ENCODE measurements at places on chromosomes 2 and 18.

DNA sequence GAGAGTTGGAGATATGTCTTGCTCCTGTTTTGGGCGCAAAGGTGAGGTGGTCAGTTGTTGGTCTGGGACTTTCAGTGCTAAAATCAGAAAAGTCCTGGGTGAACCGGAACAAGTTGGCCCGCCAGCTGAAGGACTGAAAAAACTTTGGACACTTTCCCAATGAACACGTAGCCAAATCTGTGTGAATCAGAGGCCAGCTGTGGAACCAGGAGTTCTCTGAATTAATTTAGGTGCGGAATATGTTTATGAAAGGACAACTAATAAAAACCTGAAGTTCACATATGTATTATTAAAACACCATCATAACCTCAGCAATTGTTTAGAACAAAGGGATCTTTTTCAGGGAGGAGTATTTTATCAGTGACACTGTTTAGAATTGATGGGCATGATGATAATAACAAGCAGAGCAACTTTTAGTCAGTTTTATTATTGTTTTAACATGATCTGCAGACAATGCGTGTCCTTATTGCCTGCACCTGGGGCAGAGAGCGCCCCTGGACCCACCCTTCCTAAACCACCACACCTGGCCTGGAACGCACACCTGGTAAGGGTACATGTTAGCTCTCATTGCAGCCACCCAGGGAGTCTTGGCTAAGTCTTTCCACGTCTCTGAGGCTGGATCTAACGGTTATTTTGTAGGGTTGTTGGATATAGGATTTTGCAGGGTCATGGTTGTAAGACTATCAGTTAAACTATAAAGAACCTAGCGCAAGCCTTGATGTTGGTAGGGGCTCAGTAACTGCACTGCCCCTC, 9.9 kb upstream of the ODC1 start:
- DNase-seq = no peak

- DNase-seq = no peak
Observed at GRCh38 chr2:9648821-9649220, 18.0 kb upstream of the YWHAQ start.

GRCh38 chr18:79385708-79386341, 9.9 kb upstream of the NFATC1 start:
- no peak for DNase-seq

DNA sequence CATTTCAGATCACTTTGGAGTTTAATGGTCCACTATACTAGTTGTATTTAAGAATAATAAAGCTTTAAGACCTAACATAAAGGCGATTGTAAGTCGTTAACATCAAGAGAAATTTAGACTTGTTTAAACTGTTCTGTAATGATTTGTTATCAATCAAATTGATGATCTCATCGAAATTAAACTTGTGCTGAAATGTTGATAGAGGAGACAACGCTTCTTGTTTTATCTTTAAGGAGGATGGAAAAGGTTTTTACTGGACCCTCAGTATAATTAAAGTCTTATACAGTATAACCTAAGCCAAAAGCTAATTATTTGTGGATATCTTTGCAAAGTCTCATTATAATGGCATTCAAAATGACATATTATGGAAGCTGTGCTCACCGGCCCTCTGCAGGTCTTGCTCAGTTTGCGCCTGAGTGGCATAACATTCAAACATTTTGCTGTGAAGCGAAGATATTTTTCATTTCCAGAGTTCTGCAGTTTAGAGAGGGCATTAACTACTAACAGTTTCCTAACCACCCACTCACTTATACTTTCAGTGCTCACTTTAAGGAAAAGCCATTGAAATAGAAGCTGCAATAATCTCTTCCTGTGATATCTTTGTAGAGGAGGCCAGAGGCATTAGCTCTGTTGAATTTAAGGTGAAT, 1.4 kb upstream of the SERTAD2 start:
- no peak for DNase-seq

DNA sequence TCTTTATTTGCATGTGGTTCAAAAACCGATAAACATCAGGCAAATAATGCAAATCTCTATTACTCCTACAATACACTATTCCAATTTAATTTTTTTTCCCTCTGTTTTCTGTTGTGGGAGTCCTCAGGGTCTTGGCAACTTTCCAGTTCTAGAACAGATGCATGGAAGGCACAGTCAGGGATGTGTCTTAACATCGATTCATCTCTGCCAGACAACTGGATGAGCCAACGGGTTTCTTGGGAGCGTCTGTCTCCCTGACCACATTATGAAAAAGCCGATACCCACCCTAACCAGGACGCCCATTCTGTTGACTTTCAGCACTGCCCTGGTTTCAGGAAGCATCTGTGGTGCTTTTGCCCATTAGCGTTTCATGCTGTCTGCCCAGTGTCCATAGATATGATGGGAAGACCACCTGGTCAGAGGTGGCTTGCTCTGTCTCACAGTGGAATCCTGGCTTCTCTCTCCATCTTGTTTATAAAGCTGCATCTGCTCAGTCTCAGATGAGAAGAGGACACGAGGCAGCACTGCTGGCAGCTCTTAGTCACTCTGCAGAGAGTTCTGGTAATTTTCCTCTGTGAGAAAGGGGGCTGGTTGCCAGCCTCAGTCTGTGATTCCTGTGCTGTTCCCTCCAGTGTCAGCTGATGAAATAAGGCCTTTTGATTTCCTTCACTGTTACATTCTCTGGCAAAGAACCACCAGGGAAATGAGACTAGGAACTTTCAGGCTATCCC, 57.9 kb upstream of the KCNE4 start:
- DNase-seq = no peak

DNA sequence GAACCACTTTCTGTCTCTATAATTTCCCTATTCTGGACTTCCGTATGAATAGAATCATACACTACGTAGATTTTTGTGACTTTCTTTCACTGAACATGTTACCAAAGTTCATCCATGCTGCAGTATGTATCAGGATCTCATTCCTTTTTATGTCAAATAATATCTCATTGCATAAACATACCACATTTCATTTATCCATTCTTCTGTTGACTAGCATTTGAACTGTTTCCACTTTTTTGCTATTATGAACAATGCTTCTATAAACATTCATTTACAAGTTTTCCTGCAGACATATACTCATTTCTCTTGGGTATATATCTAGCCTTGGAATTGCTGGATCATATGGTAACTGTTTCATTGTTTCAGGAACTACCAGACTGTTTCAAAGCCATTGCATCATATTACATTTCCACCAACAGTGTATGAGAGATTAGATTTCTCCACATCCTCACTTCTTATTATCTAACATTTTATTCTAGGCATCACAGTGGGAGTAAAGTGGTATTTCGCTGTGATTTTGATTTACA, 186.2 kb downstream of the DYM start:
- DNase-seq = no peak

DNA sequence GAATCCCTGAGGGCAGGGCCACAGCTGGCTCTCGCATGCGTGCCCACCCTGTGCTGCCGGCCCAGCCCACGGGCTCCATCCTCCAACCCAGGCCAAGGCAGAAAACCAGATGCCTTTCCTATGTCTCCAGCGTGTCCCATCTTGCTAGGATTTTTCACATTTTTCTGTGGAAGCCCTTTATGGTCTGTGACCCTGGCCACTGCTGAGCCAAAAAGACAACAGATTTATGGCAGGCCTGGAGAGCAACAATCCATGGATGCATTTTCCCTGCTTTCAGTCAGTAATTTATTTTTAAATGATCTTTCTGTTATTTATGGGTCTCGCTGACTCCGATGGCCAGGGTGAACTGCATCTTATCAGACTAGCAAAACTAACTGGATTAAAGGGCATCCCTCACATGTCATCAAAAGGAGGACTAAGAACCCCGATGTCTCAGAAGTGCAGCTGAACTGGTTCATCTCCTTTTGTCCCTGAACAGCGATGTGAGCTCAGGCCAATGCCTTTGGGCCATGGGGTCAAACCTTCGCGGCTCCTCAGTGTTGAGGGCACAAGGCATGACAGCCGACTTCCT, 346.0 kb downstream of the CYRIA start:
- DNase-seq = no peak

- DNase-seq = no peak
Observed at GRCh38 chr2:29006092-29006979, 25.2 kb downstream of the TOGARAM2 start.

DNA sequence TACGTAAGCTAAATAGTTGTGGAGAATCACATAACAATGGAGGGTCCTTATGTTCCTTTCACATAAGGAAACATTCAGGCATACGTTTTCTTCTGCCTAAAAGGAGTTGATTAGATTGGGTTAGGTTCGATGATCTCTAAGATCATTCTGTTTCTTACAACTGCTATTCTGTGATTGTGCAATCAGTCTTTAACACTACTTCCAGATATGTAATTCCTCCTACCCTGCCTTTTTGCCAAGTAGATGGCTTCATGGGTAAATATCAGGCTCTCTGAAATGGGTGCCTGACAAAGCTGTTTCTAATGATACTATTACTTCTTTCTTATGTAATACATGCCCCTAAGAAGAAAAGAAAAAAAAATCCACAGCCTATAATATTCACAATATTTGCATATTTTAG, 321.5 kb downstream of the XIRP2 start:
- DNase-seq = no peak

DNA sequence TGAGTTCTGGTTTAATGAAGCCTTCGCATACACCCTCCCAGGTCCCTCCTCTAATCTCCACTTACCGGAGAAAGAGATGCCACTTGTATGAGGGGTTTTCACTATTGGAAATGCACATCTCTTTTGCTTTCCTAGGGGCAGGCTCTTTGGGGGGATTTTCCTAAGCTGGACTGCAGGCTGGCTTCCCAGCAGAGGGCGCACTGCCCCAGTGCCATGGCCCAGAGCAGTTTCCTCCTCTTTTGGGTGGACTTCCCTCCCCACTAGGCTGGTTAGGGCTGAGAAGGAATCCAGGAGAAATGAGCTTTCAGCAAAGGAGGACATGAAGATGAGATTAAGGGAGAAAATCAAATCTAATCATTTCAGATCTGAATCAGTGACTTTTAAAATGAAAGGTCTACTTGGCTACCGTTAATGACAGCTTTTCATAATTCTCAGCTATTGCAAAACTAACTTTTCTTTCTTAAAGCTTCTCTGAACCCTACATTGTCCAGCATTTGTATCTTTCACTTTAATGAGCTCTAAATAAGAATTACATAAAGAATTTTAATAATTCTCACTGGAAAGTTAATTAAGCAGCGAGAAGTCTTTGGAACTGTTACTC, 784.1 kb upstream of the FANCL start:
- DNase-seq = no peak

GRCh38 chr18:57806978-57807285, 3.8 kb upstream of the ATP8B1 start:
- no peak for DNase-seq

DNA sequence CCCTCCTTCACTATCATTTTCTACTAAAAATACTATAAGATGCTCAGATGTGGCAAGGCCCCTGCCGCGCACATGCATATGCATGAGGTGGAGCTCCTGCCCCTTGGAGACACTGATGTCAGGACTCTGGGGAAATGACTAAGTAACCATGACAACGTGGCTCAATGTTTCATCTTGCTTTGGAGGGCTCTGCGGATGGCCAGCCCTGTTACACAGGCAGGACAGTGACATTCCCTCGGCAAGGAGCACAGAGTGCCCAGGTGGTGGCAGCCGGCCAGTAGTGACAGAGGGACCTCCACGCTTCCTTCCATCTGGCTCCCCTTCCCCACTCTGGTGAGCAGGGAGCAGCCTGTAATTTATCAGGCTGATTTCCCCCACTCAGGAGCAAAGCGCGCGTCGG, 364.1 kb downstream of the SS18 start:
- DNase-seq = no peak

DNA sequence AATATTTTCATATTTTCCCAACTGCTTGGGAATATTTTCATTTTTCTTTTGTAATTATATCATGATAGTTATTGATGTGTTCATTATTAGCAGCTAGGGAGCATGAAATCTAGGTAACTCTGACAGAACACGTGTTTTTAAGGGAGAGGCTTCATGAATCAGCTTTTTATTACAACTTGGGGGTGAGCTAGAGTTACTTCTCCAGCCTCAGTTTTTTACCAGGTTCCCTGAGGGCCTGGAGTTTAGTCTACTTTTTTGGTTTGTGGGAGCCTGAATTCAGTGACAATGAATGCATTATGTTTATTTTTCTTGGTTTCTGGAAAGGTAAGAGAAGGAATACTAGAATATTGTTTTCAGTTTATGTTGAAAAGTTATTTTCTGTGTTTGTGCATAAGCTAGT, 18.0 kb downstream of the NAB1 start:
- no peak for DNase-seq

DNA sequence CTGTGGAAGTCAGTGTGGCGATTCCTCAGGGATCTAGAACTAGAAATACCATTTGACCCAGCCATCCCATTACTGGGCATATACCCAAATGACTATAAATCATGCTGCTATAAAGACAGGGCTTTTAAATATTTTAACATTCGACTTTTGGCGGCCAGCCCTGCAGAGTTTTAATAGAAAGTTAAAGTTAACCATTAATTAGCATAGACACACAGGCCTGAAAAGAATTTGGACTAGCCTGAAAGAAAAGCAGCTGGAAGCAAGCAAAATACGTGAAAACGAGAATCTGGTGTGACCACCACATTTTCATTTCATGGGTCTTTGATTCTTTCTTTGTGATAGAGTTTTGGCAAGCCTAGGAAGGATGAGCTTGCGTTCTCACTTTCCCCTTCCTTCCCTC, 184.0 kb downstream of the SCG2 start:
- no peak for DNase-seq

- DNase-seq = no peak
Observed at GRCh38 chr18:9915291-9916076, 1.7 kb downstream of the VAPA start.

DNA sequence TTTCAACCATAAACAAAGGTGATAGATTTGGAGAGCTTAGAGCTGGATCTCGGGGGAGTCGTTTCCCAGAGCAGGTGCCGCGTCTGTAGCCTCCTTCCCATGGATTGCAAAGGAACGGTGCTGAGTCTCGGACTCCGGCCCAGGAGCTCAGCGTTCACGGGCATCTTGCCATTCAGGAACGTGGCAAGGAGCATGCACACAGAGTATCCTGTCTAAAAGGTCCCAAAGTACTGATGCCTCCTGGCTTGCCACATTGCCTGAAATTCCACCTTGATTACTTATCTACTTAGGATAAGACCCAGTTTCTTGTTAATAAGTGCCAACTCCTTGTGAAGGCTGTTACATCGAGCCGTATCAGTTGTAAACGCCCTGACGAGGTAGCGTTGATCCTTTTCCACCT, 197.8 kb upstream of the MYT1L start:
- DNase-seq = no peak

DNA sequence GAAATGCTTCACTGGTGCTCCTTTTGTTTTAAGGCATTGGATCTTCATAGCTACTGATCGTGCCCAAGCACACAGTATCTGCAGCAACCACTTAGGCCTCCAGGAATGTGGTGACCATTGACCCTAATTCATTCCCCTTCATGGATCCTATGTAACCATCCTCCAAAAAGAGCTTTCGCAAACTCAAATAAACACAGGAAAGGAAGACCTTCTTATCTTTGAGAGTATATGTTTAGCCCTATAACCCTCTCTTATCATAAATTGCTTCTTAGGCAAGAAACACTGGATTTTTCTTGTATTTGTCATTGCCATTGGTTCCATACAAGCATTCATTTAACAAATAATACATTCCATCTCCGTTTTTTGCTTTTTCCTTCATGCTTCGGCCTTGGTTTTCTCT, 4.1 kb upstream of the TTR start:
- DNase-seq = no peak
